ENCODE measurements at places on chromosomes 1 and 21.

DNA sequence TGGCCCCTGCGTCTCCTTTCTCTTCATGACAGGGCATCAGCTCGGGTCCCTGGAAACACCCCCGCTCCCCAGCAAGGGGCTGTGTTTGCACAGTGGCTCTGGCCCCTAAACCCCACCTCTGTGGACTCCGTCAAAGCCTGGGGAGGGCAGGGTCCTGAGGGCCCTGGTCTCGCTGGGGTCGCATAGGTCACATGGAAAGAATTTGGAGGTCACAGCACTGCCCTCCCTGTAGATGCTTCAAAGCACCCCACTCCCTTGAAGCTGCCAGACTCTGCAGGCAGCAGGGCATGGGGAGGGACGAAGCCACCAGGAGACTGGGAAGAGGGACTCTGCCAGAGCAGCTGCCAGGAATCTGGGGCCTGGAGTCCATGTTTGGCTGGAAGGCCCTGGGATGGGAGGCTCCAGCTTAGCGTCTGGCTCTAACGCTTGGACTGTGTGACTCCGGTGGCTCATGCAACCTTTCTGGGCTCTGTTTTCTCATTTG lies 36.6 kb upstream of the ECE1 start:
- DNase-seq = no peak

DNA sequence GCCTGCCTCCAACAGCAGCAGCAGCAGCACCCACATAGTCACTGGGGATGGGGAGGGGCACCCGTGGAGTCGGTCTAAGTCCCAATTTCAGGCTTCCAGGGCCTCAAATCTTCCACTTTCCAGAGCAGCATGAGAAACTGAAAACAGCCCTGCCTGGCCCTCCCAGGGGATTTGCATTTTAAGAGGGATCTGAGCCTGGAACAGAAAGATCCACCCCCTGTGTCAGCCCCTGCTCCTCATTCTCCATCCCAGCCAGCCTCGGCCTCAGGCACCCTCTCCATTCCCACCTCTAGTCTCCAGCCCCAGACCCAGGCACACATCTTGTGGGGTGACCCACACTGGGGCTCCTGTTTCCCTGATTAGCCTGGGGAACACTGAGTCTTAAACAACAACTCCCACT lies 51.8 kb downstream of the FBXO2 start:
- DNase-seq = no peak

- no peak for DNase-seq
These were observed 14.6 kb upstream of the FLG2 start for GRCh38 chr1:152374451-152374850.

GRCh38 chr1:232084584-232085223 lies 458.1 kb downstream of the DISC1 start:
- peak; percentile 34 for DNase-seq

DNA sequence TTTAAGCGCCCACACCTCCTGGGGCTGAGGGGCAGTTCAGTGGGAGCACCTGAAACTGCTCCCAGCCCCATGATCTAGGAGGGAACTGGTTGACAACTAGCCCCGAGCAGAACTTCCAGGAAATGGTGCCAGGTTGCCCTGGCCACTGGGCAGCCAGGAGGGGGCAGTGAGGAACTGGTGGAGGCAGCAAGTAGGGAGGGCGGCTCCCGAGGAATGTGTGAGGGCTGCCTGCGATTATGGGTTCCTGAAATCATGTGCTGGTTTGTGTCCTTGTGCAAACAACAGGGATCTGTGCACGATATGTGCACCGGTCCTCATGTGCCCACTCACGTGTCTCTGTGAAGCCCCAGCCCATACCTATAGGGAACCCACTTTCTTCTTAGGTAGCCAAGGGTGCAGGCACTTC lies 9.9 kb downstream of the GPR3 start:
- peak; percentile 73 for DNase-seq

- no peak for DNase-seq
These were observed 2.8 kb downstream of the ABCG1 start for GRCh38 chr21:42221581-42222345.

GRCh38 chr1:109292364-109292763 lies 9.4 kb upstream of the PSRC1 start:
- DNase-seq = no peak

GRCh38 chr21:38988509-38989378 lies 183.0 kb downstream of the ETS2 start:
- no peak for DNase-seq

DNA sequence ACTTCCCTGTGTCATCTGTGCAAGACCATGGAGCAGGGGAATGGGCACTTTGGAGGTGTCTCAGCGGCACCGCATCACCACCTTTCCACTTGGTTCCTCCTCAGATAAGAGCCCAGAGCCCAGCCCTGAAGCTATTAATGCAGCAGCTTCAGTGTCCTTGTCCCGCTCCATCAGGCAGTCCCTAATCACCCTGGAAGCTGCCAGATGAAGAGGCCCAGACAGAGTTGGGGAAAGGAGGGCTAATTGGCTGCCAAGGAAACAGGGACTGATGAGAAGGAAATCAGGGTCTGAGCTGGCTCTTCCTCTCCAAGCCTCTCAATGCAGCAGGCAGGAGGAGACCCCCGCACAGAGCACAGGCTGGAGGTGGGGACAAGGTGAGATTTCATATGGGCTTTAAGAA lies 83.1 kb upstream of the KLHDC7A start:
- no peak for DNase-seq

DNA sequence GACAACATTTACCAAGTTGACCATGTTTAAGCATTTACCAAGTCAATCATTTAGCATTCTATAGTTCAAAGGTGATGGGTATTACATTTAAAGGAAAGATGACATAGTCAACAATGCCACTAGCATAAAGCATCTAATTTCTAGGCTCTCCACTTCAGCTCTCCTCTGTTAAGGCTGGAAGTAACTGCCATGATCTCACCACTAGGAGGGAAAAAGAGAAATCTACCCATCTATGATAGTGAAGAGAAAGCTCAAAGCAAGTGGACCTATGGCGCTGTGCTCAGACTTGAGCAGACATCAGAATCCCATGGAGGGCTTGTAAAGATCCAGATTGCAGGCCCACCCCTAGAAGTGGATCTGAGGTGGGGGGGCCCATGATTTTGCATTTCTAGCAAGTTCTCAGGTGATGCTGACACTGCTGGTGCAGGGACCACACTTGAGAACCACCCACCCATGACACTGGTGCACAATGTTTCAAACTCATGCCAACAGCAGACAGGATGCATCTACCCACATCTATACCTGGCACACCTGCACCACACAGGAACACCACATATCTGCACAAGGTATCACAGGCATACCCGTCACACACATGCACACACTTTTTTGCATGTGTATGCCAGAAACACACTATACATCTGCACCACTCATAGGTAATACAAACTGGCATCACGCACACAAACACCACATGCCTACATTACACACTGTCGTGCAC lies 392.9 kb upstream of the RUNX1 start:
- DNase-seq = no peak

GRCh38 chr1:156751757-156752481 lies 444 bp upstream of the HDGF start:
- peak; percentile 82 for DNase-seq

DNA sequence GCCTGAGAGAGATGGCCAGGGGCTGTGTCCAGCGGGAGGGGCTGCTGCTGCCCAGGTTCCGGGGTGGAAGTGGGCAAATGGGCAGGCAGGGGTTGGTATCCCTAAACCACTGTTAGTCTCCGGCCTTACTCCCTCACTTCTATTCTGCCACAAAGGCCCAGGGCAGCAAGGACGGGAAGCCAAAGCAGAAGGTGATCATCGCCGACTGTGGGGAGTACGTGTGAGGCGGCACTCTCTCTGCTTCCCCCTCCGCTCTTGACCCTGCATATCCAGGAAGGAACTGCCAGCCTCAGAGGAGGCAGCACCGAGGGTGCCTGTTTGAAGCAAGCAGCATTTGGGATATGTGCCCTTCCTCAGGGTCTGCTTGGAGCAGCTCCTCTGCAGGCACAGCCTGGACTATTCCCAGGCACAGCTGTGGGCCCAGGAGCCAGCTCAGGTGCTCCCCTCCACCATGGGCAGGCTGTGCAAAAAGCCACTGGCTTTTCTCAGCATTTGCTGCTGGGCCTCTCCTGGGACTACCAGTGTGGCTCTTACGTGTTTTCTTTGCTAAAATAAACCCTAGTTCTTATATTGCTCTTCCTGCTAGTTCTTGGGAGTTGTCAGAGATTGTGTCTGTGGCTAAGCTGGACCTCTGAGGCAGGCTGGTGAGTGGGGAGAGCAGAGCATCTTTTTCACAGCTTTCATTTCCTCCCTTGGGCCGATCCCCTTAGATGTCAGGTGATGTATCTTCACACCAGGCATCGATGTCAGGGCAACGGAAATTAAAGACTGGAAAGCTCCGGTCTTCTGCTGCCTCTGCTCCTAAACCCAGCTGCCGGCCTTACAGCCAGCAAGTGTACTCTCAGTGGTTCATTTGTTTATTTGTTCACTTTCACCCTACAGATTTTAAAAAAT lies 14.7 kb downstream of the PPIE start:
- DNase-seq = no peak

GRCh38 chr1:175757381-175758015 lies 14.1 kb upstream of the TNR start:
- DNase-seq = peak; percentile 2

- DNase-seq = no peak
These were observed 77.3 kb downstream of the DRAM2 start for GRCh38 chr1:111062624-111063023.

GRCh38 chr1:1157914-1158710 lies 15.6 kb upstream of the TTLL10 start:
- DNase-seq = no peak

GRCh38 chr21:35840197-35840799 lies 220.0 kb downstream of the SETD4 start:
- DNase-seq = peak; percentile 84

DNA sequence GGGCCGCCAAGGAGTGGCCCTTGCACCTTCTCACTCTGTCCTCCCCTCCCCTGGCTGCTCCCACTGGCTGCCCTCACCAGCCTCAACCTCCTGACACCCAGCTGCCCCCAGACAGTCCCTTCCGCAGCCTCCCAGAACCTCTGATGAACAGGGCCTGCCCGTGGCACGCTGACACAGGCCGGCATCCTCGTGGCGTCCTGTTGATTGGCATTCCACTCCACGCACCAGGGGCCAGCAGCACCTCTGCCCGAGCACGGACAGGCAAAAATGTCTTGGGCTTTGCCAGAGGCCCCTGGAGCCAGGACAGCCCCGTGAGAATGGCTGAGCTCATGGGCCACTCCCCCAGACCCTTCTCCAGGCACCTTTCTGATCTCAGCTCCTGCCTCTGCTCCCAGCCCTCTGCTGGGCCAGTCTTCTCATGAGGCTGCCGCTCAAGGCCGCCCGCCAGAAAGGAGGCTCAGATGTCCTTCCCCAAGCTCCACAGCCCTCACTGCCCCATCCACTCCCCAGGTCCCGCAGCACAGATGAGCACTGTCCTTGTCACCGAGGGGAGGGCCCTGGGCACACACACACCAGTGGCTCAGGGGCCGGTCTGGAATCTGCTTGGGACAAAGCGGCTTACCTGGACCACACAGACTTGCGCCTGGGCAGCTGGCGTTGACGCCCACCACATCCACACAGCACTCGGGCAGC lies 15.8 kb upstream of the RNF223 start:
- no peak for DNase-seq

DNA sequence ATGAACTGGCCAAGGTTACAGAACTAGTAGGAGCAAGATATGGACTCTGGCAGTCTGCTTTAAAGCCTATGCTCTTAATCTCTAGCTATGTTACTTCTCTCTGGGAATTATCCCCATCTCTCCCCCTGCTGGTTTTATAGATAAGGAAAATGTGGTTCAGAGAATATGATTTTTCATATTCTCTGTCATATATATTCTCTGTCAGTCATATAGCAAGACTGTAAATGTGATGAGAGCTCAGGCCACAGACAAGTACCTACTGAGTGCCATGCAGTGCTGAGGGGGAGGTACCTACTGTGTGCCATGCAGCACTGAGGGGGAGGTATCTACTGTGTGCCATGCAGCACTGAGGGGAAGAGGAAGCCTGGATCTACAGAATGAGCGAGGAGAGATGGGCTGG lies 220.3 kb upstream of the FGGY start:
- DNase-seq = no peak

DNA sequence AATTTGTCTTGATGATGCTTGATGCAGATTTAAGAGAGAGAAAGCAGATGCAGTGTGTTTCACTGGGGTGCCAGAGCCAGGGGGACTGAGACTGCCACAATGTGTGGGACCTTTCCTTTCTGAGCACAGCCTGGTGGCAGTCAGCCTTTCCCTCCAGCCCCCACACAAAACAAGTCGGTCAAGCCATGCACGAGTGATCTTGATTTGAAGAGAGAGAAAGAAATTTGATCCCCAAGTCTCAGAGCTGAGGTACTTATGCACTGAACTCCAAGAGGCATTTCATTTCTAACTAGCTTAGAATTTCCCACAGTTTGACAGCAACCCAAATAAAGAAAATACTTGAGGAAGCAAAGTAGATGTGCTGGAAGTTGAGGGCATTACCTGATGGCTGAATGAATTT lies 193.8 kb downstream of the ST6GALNAC3 start:
- DNase-seq = peak; percentile 50

GRCh38 chr1:185398599-185398998 lies 81.6 kb upstream of the IVNS1ABP start:
- no peak for DNase-seq

- no peak for DNase-seq
These were observed 34.5 kb upstream of the GPR37L1 start for GRCh38 chr1:202088206-202088605.

GRCh38 chr1:23910144-23910543 lies 3.0 kb downstream of the CNR2 start:
- DNase-seq = no peak

GRCh38 chr1:55750628-55750995 lies 535.4 kb upstream of the USP24 start:
- DNase-seq = no peak

DNA sequence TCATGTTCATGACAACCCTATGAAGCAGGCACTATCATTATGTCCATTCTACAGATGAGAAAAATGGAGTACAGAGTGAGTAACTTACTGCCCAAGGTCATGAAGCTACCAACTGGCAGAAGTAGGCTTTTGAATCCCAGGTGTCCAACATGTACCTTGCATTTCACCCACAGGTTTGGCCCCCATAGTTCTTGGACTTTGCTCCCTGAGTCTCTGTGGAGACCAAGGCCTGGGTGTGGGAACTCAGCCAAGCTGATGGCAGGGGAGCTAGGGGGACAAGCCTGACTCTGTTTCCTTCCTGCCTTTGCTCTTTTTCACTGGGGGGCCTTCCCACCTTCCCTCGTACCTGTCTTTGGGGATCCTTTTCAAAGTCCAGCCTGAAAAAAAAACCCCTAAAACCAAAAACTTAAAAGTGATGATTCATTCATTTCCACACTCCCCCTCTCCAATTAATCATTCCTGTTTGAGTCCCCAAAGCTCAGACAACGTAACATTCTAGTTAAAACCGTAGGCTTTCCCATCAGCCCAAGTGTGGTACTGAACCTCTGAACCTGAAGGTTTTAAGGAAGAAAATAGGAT lies 8.5 kb upstream of the TTC22 start:
- DNase-seq = peak; percentile 10

- DNase-seq = no peak
These were observed 257.9 kb downstream of the FGGY start for GRCh38 chr1:59554752-59555151.

DNA sequence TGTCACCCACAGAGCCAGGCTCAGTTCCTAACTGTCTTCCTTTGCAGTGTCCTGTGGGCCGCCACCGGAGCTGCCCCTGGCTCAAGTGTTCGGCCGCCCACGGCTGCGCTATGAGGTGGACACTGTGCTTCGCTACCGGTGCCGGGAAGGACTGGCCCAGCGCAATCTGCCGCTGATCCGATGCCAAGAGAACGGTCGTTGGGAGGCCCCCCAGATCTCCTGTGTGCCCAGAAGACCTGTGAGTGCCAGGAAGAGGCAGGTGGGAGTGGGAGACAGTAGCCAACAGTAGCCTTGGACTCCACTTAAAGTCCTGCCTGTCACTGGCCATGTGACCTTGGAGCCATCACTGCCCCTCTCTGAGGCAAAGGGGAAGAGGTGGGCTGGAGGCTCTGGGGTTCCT lies 16.6 kb downstream of the BCAN start:
- DNase-seq = no peak
